ENCODE measurements at places on chromosomes 16 and 17. TPM values are rescaled to one million over a fixed set of nuclear protein-coding genes. Genes with fewer than 3 reads are reported as not detected.

The CALB2 gene
- total RNA-seq: 3.2 TPM

- no peak for ATAC-seq
These were observed 11.3 kb upstream of the LPCAT2 start for GRCh38 chr16:55497558-55497957.

The HSF4 gene
- 10.9 TPM for total RNA-seq

- ATAC-seq: no peak
These were observed 61.5 kb downstream of the WSB1 start for GRCh38 chr17:27355419-27355818.

The HCRT gene
- total RNA-seq: not detected

The SOST gene
- total RNA-seq: not detected

DNA sequence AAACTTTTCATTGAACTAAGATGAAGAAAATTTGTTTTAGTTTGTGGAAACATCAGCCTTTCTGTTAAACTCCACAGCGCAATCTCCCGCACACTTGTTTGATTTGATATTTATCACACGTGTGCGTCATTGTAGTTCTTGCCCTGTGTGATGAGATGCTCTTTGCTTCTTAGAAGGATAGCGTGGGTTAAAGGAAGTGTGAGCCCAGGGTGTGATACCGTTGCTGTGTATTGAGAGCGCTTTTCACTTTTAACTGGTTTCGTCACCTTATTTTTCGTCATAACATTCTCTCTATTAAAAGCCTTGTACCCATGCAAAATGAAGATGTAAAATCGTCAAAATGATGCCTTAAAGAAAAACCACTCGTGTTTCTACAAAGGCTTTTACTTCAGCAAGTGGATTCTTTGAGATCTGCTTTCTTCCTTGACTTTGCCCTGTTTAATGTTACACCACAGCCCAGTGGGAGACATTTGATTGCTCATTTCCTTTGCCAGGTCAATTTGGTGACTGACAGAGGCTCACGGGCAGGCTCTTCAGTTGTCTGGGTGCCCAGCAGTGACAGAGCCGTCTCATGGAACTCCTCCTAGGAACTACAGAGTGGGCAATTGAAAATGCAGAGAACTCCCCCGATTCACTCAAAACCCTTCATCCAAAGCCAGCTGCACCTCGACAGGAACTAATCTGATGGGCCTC lies 61.1 kb downstream of the RPA1 start:
- no peak for ATAC-seq

DNA sequence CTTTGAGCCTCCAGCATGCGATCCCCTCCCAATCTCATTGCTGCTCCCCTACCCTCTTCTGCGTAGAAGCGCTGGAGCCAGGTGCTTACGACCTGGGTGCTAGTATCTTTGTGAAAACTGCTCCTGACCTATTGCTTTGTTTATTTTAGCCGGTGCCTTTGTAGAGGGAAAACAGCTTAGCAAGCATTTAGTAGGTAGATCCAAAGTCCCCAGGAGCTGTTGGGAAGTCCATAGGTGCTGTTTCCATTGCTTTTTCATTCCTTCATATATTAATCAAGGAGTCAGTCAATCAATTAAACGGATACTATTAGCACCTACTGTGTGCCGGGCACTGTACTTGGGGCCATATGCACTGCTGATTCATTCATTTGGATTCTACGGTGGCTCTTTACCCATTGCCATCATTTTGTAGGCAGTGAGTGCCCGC lies 497.6 kb downstream of the WWOX start:
- ATAC-seq: no peak

GRCh38 chr16:8941718-8942344 lies 21.9 kb downstream of the USP7 start:
- ATAC-seq: peak; percentile 63

The KRTAP17-1 gene
- total RNA-seq: not detected

The MAPT gene
- 0.88 TPM for total RNA-seq

The PLK1 gene
- total RNA-seq: 29.9 TPM

The DPEP3 gene
- 0.08 TPM for total RNA-seq

GRCh38 chr16:86151239-86151851 lies 252.4 kb downstream of the IRF8 start:
- no peak for ATAC-seq

The RAP1GAP2 gene
- total RNA-seq: 17.9 TPM

DNA sequence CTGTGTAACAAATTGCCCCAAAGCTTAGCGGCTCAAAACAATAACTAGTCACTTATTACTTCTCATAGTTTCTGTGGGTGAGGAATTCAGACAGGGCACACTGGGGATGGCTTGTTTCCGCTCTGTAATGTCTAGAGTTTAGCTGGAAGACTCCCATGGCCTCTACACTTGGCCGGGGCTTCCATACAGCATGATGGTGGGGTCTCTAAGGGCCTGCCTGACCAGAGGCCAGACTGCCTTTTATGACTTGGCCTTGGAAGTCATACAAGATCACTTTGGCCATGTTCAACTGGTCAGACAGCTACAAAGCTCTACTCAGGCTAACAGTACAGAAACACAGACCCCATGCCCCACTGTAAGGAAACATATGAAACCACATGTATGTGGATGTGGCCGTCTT lies 8.2 kb downstream of the GLP2R start:
- no peak for ATAC-seq

DNA sequence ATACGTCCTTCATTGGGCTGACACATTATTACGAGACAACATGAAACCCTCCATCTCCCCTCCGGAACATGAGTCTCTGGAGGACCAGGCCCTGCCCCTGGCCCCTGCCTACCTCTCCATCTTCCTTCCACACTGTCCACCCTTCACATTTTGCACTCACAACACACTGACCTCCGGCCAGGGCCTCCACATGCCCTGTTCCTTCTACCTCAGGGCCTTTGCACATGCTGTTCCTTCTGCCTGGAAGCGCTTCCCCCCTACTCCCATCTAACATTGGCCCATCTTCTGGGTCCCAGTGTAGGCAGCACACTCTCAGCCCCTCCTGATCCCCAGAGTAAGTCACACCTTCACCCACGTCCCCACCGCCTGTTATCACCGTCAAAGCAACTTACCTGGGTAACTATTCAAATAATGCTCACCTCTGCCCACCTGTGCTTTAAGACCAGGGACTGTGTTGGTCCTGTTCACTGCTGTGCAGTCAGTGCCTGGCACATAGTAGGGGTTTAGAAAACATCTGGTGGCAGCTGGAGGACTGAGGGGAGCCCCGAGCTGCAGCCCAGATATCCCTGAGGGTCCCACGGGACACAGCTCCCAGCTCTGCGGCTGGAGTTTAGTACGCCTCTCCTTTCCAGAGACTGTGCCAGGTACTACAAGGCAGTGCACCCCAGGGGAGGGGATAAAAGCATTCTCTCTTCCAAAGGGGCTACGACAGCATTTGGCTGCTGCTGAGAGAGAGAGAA lies 27.2 kb downstream of the RPH3AL start:
- no peak for ATAC-seq
